Activated T-helper 17 cell treated with anti-CD3 and anti-CD28 coated beads, Interleukin-2, amount 50 U/mL, for 72 hours (primary cell): ENCODE measurements at places on chromosomes 12 and 14.
A peak's percentile ranks its signal among the peaks of the same experiment; 100 is the strongest.

- peak; percentile 38 for ATAC-seq
These were observed 1.3 kb downstream of the C12orf75 start for GRCh38 chr12:105331805-105332251.

- no peak for ATAC-seq
These were observed 124.6 kb downstream of the KCNK10 start for GRCh38 chr14:88198446-88198845.

- ATAC-seq: no peak
These were observed 466.3 kb downstream of the DIO2 start for GRCh38 chr14:79745046-79745445.

- ATAC-seq: no peak
These were observed 20.4 kb upstream of the FOS start for GRCh38 chr14:75258079-75258802.

DNA sequence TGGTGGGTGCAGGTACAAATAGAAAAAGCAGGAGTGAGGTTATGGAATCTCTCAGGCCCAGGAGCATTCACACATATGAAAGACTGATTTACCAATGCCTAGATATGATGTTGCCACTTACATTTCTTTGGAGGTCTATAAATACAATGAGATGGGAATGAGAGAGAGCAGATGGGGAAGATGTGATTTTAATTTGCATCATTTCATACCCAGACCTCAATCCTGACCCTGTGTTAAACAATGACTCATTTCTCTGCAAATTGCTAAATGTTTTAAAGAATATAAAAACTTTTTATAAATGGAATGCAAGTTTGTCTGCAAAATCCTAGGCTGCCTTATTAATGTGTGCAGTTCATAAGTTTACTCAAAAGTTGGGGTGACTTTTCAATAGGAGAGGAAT lies 38.6 kb upstream of the GNG2 start:
- ATAC-seq: no peak

DNA sequence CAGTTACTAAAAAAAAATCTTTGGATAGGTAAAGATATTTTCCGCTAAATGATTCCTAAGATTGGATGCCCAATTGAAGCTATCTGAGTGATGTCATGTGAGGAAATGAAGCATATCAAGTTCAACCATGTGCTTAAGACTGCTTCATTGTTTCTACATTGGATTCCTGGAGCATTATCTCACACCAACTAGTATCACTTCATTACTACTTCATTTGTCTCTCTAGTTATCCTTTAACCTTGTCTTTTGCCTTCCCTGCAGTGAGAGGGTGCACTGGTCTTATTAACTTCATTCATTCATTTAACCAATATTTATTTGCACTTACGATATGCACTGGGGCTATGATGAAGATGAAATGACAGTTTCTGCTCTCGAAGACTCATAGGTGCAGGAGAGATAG lies 198.1 kb downstream of the SLC38A4 start:
- no peak for ATAC-seq

- ATAC-seq: peak; percentile 82
These were observed 12.4 kb upstream of the SMUG1 start for GRCh38 chr12:54201001-54201794.

- ATAC-seq: no peak
These were observed 440.7 kb downstream of the KCNH5 start for GRCh38 chr14:62604524-62604923.

GRCh38 chr12:76037130-76038103 lies 5.8 kb upstream of the PHLDA1 start:
- peak; percentile 57 for ATAC-seq

DNA sequence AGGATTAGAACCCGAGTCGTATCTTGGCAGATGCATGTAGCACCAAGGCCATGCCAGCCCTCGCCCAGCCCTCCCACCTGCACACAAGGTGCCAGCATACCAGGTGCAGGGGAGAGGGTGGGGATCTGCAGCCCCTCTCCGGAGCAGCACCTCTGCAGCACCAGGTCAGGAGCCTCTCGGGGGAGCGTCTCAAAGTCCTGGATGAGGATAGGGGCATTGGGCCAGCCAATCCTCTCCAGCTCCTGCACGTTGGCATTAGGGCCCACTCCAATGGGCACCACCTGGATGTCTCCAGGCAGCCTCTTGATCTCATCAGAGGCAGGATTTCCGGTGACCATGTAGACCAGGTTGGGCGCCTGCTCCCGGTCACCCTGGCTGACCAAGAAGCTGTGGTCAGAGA lies 73.2 kb upstream of the ANO2 start:
- ATAC-seq: no peak

DNA sequence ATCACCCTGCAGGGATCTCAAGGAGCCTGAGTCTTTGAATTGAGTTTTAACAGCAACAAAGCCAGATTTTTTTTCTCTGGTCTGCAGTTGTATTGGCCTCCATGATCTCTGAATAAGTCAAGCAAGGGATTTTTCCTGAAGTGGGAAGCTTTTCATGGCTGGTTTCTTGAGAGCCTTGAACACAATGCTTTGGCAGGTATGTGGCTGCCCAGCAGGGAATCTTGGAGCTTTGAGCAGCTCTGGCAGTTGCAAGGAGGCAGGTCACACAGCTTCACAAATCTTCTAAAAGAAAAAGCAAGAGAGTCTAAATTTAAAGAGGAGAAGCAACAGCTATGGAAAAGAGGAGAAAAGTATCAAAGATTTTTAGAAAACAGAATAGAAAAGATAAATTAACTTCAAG lies 60.1 kb downstream of the RPS29 start:
- ATAC-seq: no peak

GRCh38 chr12:131903270-131904255 lies 9.1 kb downstream of the ULK1 start:
- ATAC-seq: no peak

DNA sequence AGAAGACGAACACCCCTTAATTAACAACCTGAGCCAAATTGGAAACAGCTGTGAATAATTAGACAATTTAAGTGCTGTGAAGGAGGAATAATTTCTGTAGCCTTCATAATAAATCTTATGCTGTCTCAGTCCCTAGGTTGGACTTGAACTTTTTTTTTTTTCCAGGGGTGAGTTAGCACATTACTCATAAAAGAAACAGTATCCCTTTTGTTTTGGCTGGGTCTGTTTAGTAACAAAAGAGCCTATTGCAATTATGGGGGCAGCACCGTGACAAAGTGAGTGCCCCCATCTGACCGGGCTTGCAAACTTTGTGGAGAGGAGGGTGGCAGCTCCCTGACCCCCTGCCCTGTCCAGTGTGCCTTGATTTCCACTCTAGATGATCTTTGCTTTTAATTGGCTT lies 167.4 kb downstream of the DICER1 start:
- ATAC-seq: no peak

- ATAC-seq: no peak
These were observed 43.1 kb downstream of the LTBP2 start for GRCh38 chr14:74568911-74569310.

- ATAC-seq: peak; percentile 84
These were observed 451.1 kb downstream of the PCNX1 start for GRCh38 chr14:71358209-71358931.

GRCh38 chr12:83378186-83378727 lies 691.6 kb downstream of the TMTC2 start:
- ATAC-seq: no peak

GRCh38 chr12:62966990-62967506 lies 32.1 kb upstream of the PPM1H start:
- no peak for ATAC-seq

- ATAC-seq: no peak
These were observed 11.3 kb upstream of the SLC5A8 start for GRCh38 chr12:101221301-101221700.

GRCh38 chr14:68733086-68733914 lies 59.6 kb downstream of the ZFP36L1 start:
- ATAC-seq: peak; percentile 85

DNA sequence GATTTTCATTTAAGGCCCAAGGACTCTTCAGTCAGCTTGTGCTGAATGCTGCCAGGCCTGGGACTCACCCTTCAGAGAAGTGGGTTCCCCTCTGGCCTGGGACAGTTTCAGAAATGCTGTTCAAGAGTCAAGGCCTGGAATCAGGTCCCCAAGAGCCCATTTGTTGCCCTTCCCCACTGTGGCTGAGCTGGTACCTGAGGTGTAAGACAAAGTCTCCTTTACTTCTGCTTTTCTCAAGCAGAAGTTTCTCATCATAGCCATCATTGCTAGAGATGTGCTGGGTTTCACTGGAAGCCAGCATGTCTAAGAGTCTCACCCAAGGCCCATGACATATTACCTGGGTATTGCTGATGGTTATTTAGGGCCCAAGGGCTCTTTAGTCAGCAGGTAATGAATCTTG lies 8.9 kb downstream of the FANCM start:
- ATAC-seq: no peak

DNA sequence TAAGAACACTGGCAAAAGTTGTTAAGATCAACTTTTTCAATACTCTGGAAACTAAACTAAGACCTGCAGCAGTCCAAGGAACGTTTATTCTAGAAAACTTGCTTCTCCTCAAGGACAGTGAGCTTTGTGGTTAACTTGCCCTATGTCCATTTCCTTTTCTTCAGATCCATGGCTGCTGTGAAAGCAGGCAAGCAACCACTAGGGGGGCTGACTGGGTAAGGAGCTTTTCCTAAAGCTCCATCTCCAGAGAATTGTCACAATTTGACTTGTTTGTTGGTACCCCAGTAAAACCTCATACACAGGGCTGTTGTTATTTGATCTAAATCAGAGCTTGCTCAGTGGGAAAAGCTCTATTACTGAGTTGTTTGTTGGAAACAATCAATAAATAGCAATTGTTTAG lies 10.1 kb upstream of the RPL10L start:
- ATAC-seq: no peak

DNA sequence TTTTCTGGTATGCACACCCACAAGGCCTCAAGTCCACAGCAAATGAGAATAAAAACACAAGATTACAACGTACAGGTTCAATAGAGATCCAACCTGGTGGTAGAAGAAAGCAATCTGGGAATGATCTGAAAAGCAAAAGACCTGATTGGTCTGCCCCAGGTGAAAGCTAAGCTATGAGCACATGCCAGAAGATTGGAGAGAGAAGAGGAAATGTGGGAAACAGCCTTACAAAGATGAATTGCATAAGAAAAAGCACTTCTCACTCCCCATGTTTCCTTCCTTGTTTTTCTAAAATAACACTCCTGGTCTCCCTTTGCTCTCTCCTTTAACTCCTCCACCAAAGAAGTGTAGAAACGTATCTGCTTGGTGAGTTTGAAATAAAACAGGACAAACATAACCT lies 77.3 kb upstream of the ANO6 start:
- no peak for ATAC-seq

GRCh38 chr12:68587448-68587873 lies 23.2 kb upstream of the RAP1B start:
- ATAC-seq: peak; percentile 98

- ATAC-seq: no peak
These were observed 15.3 kb downstream of the MEG3 start for GRCh38 chr14:100841066-100841760.

- ATAC-seq: no peak
These were observed 116.7 kb upstream of the MYL2 start for GRCh38 chr12:111037047-111037446.

DNA sequence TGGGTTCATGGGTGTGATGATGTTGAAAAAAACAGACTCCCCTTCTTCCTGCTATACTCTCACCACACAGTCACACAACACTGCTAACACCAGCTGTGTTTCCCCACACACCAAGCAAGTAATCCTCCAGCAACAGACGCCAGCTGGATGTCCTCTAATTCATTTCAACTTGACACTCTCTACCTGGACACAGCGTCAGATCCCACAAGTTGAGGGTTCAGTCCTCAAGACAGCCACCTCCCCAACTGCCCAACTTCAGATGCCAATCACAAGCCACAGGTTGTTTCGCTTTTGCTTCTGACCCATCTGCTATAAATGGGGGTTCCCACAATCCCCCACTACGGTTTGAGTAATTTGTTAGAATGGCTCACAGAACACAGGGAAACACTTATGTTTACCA lies 49.3 kb downstream of the TMEM30B start:
- no peak for ATAC-seq

DNA sequence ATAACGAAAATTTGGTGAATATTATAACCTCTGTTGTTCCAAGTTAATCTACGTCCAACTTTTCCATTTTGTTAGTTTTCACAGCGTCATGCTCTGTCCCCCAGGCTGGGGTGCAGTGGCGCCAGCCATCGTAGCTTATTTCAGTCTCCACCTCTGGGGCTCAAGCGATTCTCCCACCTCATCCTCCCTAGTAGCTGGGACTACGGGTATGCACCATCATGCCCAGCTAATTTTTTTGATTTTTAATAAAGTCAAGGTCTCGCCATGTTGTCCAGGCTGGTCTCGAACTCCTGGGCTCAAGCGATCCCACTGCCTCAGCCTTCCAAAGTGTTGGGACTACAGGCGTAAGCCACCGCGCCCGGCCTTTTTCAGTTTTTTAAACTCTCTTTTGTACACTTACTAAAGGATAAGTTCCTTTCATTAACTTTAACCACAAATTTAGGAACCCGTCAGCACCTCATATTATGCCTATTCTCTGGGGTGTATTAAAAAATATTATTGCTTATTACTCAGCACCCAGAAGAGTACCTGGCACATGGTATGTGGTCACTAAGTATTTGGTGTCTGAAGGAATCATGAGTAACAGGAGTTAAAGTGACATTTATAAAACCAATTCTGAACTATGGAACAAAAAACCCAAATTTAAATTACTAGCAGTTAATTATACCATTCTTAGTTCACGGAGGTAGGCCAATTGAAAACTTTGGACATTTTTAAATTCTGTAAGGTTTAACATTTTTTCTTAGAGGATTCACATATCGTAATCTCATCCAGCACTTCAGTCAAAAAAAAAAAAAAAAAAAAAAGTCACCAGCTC lies 925 bp upstream of the MIPOL1 start:
- ATAC-seq: no peak

GRCh38 chr14:92959189-92959531 lies 36.2 kb downstream of the CHGA start:
- no peak for ATAC-seq

- ATAC-seq: no peak
These were observed 168.3 kb downstream of the PAWR start for GRCh38 chr12:79522257-79522988.

DNA sequence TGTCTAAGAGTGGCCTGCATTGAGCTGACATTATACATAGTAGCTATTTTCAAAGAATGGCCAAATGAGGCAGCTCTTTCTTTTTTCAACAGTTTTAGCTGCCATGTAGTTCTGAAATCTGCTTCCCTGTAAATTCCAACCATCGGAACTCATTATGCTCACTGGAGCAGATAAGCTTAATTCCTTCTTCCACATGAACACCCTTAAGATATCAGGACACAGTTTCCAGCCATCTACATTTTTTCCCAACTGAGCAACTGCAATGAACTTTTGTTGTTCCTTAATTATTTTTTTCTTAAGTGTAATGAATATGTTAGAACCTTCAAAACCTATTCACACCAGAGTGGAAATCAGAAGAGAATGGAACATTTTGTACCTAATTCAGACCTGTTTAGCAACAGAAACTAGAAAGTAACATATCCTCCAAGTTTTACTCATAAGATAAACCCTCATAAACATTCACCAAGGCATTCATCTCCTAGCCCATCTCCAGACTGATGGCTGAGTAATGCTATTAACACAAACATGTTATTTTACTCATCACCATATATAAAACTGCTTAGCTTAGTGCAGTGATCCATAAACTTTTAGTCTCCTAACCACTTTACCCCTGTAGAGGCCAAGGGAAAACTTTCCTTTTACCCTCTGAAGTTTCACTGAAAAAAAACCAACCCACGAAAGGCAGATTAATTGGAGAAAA lies 296.1 kb upstream of the SYT1 start:
- no peak for ATAC-seq
